ENCODE measurements at places on chromosomes 6 and 20.

DNA sequence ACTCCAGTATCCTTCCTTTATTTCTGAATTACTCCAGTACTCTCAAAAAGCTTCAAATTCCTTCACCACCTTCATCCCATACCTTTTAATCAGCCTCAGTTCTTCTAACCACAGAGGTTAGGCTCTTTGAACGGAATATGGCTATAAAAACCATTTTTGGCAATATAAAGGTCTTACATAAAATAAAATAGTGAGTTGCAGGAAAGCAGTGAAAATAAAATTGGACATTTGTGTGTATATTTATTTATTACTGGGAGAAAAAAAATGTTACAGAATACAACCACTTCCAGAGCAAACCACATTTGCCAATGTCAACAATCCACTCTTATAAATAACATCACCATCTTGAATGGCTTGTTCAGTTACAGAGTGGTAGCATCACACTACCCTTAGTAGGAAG is 7.7 kb downstream of the HDDC2 start:
- no peak for DNase-seq

DNA sequence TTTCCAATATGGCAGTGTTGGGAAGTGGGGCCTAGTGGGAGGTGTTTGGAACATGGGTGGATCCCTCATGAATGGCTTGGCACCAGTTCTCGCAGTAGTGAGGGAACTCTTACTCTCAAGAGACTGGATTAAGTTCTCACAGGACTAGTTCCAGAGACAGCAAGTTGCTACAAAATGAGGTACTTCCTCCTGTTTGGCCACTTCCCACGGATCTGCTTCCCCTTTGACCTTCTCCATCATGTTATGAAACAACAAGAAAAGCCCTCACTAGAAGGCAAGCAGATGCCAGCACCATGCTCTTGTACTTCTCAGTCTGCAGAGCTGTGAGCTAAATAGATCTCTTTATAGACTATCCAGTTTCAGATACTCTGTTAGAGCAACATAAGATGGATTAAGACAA is 3.1 kb downstream of the RSPH3 start:
- no peak for DNase-seq

- DNase-seq: no peak
These were observed 26.6 kb upstream of the TGM2 start for GRCh38 chr20:38191654-38192053.

DNA sequence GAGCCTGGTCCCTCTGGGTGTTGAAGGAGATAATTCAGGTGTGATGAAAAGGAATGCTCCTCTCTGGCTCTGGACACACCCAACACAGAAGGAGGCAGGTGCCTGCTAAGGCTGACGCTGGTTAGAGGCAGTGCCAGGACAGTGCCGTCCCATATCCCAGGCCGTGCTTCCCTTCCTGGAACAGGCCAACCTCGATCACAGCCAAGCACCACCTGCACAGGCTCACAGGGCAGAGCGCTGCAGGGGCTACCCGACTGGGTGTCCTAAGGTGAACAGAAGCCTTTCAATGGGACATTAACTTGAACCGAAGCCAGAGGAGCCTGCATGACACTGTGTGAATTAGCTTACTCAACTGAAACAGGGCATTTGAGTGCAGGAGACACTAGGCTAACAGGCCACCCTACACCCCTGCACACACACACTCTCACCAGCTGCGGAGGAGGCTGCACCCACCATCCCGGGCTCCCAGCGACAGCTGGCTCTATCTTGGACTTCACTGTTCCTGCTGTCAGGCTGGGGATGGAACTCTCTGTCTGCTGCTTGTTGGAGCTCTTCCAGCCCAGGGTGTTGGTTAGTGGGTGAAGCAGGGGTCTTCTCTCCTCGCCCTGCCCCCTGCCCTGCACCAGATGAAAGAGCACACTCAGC is 347.2 kb downstream of the TAF4 start:
- DNase-seq: no peak

- no peak for DNase-seq
These were observed 15.8 kb downstream of the MYB start for GRCh38 chr6:135196739-135197510.

DNA sequence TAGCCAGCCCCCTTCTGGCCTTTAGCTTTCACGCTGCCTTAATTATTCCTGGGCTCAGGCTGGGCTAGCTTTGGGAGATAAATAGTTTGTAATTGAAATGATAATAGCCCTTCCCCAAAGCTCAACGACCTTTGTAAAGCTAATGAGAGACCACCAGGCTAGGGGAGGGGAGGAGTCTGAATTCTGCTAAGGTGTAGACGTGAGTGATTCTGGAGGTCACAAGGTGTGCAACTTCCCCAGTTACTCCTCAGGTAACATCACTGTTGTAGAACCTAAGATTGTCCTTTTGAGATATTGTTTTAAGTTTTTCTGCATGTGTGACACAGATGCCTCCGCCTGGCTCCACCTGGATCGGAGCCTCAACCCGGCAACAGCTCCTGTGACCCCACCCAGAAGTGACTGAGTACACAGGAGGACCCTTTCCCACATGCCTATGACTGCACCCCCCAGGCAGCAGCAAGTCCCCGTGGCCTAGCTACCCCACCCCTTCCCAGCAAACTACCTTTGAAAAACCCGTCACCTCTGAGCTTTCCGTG is 5.8 kb upstream of the GPR31 start:
- no peak for DNase-seq

- no peak for DNase-seq
These were observed 232.4 kb downstream of the DOK5 start for GRCh38 chr20:54707801-54708200.

- no peak for DNase-seq
These were observed 375.7 kb upstream of the POU3F2 start for GRCh38 chr6:98458708-98459107.

DNA sequence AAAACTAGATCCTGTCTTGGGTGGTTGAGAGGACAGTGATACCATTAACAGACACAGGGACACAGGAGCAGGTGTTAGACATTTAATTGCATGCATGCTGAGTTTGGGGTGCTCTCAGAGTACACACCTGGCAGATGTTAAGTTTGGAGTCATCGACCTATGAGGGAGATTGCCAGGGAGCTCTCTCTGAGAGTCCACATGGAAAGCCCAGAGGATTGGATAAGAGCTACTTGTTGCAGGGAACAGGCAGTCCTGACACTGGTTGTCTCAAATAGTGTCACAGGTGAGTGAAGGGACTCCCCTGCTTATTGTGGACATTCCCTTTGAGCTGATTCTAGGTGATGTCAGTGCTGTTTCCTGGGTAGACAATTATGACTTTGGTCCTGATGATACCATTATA is 3.1 kb downstream of the ATRN start:
- DNase-seq: no peak

- DNase-seq: no peak
These were observed 78.8 kb downstream of the GRM4 start for GRCh38 chr6:34066772-34067770.

DNA sequence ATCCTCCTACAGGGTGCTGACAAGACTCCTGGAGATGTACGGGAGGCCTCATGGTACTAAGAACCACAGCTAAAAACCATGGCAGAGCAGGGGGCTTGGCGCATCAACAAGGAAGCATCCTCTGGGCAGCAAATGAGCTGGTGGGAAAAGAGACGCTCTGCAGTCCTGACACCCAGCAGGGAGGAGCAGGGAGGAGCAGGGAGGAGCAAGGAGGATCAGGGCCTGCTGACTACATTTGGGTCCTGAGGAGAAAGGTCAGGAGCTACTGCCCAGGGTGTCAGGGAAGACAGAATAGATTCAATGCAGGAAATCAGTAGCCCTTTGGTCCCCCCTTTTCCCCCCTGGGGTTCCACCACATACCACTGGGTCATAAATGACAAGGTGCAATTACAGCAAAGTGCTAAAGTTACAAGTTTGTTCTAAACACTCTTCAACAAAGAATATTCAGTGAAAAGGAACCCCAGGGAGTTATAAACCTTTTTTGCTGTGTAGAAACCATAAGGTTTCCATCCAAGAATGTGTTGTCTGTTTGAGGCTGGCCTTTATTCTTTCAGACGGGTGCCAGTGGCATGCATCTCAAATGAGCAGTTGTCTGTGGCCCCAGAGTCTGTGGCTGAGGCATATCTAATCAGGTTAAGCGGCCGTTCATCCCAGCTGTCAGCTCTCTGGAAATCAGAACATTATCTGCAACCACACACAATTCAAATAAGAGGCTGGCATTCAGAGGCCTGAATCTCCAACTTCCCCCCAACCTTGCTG is 325.0 kb downstream of the CDC5L start:
- DNase-seq: no peak

DNA sequence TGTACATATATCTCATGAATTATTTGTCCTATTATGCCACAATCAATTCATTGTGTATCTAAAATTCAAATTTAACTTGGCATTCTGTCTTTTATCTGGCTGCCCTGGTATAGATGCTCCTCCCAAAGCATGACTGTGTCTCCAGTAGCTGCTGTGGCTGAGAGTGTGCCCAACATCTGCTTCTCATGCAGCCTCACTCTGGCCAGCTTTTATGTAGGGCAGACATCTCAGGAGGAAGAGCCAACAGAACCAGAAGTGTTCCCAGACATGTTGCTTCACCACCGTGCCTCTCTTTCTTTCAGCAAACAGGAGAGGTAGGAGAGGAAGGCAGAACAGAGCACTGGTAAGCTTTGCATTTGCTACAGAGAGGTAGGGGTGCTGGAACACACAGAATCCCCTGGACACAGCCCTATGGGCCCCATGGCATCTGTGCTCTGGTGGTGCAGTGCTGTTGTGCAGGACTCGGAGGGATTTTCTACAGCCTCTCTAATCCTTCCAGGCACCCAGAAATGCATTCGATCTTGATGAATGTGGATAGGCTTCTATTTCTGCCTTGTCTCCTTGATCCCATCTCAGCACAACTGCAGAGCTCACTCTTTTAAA is 637.1 kb downstream of the UTRN start:
- no peak for DNase-seq

- DNase-seq: no peak
These were observed 58.0 kb downstream of the BLOC1S5 start for GRCh38 chr6:8006208-8006607.

- DNase-seq: no peak
These were observed 161.3 kb downstream of the THBS2 start for GRCh38 chr6:169092375-169092774.

DNA sequence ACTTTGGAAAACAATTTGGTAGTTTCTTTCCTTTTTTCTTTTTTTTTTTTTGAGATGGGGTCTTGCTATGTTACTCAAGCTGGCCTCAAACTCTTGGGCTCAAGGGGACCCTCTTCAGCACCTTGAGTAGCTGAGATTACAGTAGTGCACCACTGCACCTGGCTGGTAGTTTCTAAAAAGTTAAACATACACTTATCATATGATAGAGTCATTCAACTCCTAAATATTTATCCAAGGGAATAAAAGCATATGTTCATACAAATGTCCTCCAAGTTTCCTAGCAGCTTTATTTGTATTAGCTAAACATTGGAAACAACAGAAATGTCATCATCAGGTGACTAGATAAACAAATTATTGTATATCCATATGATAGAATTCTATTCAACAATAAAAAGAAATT is 213.9 kb downstream of the LRFN2 start:
- DNase-seq: no peak

DNA sequence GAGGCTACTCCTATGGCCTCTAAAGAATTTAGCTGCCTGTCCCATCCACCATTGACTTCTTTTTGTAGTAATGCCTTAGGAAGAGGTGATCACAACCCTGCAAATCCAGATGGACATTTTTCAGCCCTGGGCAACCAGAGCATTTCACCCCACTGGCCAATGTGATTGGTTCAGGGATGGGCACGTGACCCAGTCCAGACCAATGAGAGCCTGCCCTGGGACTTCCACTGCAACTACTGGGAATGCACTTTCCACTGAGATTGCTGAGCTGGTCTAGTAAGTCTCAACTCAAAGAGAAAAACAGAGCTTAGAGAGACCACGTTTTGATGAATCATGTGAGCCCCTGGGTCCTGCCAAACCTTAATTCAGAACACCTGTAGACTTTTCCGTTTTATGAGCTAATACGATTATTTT is 8.9 kb upstream of the UBE2V1 start:
- DNase-seq: no peak

DNA sequence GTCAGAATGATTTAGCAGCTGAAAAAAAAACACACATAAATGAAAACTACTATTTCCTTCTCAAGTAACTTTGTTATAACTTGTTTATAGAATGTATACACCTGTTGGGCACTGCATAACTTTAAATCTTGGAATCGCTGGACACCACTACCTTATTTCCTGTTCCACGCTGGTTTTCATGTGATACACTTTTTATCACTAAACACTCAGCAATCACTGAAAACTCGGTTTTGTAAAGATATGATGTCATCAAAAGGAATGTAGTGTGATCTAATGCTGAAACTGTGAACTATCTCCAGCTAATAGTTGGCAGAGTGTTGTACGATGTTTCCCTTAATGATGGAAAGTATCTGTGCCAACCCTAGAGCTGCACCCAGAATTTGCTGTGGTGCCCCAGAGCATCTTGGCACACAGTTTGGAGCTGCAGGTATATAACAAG is 127.9 kb downstream of the BACH2 start:
- DNase-seq: no peak

GRCh38 chr6:8180327-8181159 is 78.2 kb upstream of the EEF1E1 start:
- no peak for DNase-seq

DNA sequence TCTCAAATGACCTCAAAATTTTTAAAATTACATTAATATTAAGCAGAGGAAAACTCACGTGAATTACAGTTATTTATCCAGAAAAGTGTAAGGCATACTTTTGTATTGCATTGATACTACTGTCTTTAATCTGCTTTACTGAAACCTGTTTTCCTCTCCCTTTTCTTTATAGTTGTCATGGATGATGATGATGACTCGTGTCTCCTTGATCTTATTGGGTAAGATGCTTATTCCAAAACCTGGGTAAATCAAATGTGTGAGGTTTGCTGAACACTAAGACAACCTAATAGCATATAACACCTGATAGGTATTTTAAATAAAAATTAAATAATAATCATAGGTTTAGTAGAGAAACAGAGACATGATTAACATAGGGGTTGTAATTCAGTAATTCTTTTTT is 40.0 kb downstream of the BICRAL start:
- no peak for DNase-seq

- no peak for DNase-seq
These were observed 85.6 kb upstream of the CARMIL1 start for GRCh38 chr6:25193460-25194171.

GRCh38 chr20:41696428-41696827 is 78.3 kb upstream of the CHD6 start:
- no peak for DNase-seq

DNA sequence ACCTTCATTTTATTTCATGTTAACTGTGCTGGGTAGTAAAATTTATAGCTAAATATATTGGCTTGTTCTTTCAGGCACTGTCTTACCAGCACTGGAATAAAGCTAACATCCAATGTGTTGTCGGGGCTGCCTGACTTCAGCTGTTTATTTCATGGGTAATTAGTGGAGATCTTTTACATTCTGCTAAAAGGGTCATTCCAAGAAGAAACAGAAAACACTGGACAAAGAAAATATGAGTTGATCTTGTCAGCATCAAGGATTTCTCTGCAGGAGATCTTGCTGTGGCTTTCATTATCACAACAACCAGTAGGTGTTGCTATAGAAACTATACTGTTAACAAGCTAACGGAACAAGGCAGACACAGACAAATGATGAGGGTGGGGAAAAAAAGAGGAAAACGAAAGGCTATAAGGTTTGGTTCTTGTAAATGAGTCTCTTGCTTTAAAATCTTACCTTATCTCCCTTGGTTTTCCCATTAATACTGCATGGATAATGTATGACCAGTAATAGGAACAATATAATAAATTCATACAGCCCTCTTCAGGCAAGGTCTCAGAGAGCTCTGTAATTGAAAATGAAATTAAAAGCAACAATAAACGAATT is 206.8 kb downstream of the SIM1 start:
- DNase-seq: no peak
